ENCODE measurements at places on chromosomes 2 and 18.

- no peak for DNase-seq
These were observed 100.5 kb downstream of the TACR1 start for GRCh38 chr2:75098856-75099255.

DNA sequence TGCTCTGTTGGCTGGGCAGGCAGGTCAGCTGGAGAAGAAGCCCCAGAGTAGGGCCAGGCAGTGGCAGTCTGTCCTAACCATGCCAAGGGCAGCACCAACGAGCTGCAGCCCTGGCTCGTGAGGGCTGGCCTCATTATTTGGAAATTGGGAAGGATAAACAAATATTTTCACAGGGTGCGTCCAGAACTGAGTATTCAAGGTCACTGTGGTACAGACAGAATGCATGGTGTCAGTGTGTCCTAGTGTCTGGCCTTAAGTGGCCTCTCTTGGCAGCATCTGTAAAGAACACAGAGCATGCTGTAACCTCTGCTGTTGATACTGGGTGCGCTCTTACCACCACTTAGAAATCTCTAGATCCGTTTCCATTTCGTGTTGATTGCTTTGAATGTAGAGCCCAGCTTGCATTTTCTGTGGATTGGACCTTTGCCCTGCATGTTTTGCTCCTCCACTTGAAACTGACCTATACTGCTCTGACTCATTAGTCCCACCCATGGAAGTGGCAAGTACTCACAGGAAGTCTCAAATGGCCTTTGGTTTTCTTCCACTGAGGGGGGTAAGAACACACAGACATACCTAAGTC, 88.2 kb downstream of the GREB1L start:
- DNase-seq: no peak

GRCh38 chr18:36454245-36454644, 156.7 kb downstream of the FHOD3 start:
- no peak for DNase-seq

- no peak for DNase-seq
These were observed 136.5 kb upstream of the CTDP1 start for GRCh38 chr18:79542876-79543750.

- no peak for DNase-seq
These were observed 69.1 kb upstream of the GRB14 start for GRCh38 chr2:164690361-164690760.

GRCh38 chr2:44777537-44777936, 164.0 kb upstream of the SIX3 start:
- no peak for DNase-seq

- no peak for DNase-seq
These were observed 64.8 kb downstream of the NPPC start for GRCh38 chr2:231861288-231861931.

DNA sequence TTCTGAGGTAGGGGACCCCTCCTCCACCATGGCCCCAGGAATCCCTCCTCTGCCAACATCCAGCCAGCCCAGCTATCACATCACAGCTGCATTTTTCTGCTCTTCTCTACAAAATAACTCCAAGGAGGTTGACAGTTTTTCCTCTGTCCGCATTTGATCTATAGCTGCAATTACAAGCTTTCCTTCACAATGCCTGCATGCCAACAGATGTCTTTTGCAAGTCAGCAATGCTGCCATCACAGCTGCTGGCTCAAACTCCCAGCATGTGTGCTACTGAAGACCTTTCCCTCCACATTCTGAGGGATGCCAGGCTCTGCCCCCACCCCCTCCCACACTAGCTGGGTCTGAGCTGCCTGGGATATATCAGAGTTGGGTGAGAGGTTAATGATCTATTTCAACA, 51.7 kb downstream of the MCFD2 start:
- no peak for DNase-seq

- no peak for DNase-seq
These were observed 137.7 kb downstream of the IRS1 start for GRCh38 chr2:226661789-226662545.

- DNase-seq: no peak
These were observed 41.3 kb downstream of the FSHR start for GRCh38 chr2:49113046-49113445.

GRCh38 chr18:78971511-78972245, 7.9 kb upstream of the SALL3 start:
- no peak for DNase-seq
